ENCODE measurements at places on chromosomes 5 and 9.

DNA sequence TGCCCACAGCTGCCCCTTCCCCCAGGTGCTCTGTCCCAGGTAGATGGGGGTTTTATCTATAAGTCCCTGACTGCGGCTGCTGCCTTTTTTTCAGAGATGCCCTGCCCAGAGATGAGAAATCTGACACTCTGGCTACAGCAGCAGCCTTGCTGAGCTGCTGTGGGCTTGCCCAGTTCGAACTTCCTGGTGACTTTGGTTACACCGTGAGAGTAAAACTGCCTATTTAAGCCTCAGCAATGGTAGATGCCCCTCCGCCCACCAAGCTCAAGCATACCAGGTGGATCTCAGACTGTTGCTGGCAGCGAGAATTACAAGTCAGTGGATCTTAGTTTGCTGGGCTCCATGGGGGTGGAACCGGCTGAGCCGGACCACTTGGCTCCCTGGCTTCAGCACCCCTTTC, 56.8 kb downstream of the MINAR2 start:
- no peak for DNase-seq

DNA sequence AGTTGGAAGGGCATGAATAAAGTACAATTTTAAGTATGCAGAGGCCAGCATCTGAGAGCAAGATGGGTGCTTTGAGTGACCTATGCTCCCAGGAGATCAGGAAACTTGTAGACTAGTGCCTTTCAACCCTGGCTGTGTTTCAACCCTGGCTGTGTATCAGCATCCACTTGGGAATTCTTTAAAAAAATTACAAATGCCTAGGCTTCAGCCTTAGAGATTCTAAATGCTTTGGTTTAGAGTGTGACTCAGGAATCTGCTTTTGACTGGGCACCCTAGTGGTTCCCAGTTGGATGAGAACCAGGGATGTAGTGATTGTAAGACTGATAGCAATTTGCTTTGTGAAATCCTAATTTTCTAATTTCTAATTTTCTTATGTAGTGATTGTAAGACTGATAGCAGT, 65.6 kb downstream of the RALGPS1 start:
- DNase-seq: no peak

DNA sequence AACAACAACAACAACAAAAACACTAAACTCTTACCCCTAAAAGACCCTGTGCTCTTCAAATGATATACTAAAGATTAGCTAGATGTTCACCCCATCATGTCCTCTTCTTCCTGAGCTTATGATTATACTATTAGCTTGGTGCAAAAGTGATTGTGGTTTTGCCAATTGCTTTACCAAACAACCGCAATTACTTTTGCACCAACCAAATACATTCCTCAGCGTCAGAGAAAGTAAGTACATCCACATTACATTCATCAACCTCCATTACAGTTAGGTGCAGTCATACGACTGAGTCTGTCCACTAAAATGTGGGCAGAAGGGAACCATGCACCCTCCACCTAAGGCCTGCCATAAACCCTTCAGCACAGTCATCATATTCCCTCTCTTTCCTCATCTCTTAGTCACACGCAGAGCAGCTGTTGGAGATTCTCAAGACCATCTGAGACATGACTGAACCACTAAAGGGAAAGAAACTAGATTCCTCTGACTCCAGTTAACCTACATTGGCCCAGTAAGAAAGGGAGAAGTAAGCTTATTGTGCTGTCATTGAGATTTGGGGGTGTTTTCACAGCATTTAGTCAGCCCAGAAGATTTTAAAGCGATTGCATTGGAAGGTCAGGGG, 181.6 kb upstream of the TLE4 start:
- no peak for DNase-seq

DNA sequence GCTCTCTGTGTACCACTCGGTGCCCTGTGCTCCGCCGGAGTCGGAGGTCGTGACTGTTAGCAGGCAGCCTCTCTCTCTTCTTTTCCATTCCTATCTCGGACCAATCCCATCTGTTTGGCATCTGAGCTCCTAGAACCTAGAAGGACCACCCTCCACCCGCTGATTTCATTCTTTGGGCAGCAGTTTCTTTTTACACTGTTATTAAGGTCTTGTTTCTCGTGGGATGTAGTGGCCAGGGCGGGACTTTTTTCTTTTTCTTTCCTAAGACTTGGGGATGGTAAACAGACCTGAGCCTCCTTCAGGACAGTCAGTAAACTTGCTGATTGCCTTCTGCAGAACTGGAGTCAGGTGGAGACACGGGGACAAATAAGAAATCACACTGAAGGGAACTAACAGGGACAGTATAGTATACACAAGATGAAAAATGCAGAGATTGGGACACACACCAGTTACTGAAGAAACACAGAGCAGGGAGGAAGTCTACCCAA, 500 bp downstream of the URM1 start:
- no peak for DNase-seq

DNA sequence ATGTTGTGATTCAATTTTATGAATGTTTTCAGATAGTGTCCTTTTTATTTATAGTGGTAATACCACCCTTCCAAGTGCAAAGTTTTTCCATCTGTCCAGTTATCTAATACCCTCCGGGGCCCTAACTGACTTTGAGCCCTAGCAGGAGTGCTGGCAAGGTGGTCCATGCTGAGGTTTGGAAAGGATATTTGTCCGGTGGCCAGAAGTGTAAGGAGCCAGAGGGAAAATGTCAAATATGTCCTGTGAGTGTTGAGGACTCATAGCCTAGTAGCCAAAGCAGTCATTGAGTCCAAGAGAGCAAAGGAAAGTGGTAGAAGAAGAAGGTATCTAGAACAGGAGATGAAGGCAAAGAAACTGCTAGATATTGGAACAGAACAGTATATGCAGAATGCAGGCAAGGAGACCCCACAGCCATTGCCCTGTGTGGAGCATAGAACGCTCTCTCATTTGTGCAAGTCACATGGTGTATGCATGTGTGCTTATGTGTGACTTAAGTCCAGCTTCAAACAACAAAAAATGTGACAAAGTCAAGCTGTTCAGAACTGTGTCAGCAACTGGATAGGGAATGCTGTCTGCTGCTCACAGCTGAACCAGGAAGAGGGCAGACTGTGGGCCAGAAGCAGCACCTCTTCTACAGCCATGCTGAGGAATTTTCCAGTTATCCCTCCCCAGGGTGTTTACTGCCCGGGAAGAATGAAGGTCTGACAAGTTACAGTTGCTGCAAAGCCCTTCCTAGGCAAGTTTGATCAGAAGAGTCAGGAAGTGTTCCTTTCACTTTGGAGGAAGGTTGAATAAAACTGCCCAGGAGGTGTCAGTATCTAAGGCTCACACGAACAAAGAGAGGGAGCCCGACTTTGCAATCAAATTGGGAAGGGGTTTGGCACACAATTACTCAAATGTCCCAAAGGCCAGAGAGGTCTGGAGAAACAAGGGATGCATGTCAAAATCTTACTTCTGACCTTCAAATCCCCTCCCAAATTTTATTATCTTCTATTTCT, 463.3 kb upstream of the DMAC1 start:
- no peak for DNase-seq

GRCh38 chr9:37198831-37199230, 78.5 kb downstream of the ZCCHC7 start:
- no peak for DNase-seq

GRCh38 chr9:134620751-134621557, 20.6 kb upstream of the COL5A1 start:
- DNase-seq: no peak

Data from naive thymus-derived CD8-positive, alpha-beta T cell (primary cell).